AG04450 (cell line): ENCODE measurements at places on chromosomes 6 and 20.
A peak's percentile ranks its signal among the peaks of the same experiment; 100 is the strongest.

DNA sequence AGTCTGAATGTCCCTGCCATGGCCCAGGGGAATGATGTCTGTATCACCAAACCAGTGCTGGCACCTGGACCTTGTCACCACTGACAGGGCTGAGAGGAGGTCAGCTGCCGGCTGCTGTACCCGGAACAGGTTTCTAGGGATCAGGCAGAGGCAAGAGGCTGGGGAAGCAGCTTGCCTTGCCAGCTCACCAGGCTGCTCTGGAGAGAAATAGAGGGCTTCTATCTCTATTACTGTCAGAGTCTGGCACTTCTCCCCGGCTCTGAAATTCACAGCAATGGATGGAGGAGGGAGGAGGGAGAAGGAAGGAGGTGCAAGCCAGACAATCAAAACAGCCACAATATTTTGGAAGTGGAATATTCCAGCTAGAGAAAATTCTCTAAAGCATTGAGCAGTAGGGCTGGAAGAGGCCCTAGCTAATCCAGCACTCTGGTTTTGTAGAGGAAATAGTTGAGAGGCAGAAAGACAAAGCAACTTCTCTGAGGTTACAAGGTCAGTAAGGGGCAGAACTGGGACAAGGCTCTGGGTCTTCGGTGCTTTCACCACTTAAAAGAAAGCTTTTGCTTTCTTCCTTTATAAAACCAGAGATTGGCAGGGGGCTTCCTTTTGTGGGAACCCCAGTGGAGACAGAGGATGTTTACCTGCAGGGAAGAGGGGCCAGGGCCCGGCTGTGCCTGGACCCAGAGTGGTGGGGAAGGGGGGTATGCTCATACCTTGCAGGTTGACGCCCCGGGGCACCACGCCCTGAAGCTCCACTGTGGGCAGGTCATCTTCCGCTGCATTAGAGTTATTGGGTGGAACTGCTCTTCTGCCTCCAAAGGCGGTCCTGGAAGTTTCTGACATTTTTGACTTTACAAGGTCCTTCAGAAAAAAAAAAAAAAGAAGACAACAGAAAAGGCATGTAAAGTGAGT, 2.4 kb downstream of the F13A1 start:
- DNase-seq: no peak

GRCh38 chr6:13351271-13351670, 22.9 kb upstream of the TBC1D7 start:
- DNase-seq: no peak

DNA sequence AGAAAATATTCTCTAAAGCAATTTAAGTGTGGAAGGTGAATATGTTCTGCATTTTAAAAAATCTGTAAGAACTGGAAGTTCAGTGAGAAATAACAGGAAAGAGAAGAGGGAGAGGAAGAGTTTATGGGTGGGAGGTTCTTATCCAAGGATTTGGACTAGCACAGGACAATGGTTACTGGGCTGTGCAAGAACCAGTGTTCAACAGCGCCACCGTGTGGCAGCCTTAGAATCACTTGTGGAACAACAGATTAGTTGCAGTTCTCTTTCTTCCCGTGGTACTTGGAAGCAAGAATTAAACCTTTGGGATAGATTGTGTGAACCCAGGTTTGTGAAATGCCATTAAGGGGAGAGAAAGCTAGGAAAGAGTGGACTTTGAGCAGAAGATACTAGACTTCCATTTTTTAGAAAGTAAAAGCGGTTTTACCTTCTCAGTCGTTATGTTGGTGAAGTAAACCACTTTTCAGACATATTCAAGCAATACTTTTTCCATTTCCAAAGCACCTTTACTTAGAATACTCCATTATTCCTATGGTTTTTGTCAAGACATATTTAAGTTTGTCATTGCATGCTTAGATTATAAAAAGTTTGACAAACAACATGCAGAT, 436.7 kb downstream of the RNF144B start:
- no peak for DNase-seq

- no peak for DNase-seq
Observed at GRCh38 chr6:13005994-13006393, 289.4 kb downstream of the PHACTR1 start.

DNA sequence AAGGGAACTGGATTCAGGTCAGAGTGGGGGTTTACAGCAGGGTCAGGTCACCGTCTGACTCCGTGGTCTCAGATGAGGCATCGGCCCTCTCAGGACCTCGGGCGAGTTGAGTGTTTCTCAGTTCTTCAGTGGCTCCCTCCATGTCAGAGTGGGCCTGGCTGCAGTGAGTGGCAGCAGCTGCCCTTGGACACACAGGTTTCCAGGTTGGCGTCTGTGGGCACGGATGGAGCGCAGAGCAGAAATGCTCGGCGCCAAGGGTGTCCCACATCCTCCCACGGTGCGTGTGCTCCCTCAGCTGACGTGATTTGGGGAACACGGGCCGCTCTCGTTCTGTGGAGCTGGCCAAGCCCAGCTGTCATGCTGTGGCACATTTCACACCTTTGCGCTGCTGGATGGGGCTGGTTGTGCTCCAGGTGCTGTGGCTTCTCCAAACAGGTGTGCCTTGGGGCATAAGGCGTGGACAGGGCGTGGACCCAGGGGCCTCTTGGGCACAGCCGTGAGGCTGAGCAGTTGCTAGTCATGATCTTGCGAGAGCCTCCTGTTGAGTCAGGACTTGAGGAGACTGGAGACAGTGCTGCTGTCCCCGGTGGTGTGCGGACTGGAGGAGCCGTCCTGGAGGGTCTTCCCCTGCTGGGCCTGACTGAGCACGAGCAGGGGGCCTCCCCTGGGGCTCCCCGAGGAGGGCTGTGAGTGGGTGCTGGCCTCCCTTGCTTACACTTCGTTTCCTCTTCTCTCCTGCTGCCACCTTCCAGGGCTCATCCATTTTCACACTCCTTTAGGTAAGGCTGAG, 9.5 kb upstream of the DNAJC5 start:
- no peak for DNase-seq

GRCh38 chr6:55281215-55281614, 46.1 kb upstream of the GFRAL start:
- DNase-seq: no peak

DNA sequence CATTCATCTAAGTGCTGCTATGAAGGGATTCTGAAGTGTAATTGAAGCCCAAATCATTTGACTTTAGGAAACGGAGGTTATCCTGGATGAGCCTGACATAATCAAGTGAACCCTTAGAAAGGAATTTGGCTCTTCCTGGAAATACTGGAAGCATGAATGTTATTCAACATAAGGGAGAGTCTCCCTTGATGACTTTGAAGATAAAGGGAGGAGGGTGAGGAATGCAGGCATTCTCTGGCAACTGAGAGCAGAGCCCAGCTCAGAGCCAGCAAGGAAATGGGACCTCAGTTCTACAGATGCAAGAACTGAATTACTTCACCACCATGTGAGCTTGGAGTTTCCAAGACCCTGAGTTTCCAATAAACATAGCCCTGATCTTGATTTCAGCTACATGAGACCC, 168.2 kb downstream of the DLL1 start:
- DNase-seq: no peak

DNA sequence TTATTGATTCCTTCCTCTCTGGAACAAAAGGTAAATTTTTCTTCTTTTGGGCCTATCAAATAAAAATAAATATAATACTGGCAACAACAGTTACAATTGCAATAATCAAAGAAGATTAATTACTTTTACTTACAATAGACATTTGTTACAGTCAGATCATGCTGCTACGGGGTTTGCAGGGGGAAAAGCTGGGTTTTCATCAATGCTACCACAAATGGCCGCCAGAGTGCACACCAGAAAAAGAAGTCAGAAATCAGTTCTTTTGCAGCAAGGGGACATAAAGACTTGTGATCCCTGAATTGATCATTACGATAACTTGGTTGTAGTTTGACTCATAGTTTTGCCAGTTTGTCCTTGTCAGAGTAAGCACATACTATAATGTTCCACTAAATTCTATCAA, 714.5 kb upstream of the EYS start:
- DNase-seq: no peak

DNA sequence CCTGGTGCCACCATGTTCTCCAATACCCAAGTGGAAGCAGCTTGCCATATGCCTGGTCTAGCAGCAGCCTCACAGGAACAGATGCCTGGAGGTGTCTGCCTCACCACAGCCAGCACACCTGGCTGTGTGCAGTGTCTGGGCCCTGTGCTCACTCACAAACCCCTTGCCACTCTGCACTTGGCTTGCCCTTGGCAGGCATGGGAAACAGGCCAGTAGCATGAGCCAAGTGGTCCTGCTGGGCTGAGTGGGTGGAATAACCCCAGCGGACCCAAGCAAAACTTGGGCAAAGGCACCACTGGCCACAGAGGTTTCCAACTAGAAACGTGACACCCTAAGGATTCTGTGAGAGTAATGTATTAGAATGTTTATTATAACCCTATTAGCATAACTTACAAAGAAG, 600.5 kb upstream of the GJE1 start:
- DNase-seq: no peak

DNA sequence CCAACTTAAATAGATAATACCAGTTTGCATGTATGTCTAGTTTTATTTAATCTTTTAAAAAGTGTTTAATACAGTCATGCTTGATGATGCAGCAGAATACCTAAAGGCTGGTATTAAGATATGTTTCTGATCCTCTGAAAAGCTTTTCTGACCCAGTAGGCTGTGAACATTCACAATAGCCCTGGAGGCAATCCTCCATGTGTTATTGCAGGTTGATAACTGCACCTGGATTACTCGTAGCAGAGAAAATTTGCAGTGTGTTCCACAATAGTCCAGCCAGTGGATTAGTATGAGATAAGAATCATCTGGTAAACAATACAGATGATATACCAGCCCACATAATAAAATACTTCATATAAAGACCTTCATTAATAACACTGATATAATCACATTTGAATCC, 178.9 kb upstream of the RNF217 start:
- DNase-seq: no peak

GRCh38 chr6:48714699-48715098, 603.7 kb upstream of the PTCHD4 start:
- DNase-seq: no peak

DNA sequence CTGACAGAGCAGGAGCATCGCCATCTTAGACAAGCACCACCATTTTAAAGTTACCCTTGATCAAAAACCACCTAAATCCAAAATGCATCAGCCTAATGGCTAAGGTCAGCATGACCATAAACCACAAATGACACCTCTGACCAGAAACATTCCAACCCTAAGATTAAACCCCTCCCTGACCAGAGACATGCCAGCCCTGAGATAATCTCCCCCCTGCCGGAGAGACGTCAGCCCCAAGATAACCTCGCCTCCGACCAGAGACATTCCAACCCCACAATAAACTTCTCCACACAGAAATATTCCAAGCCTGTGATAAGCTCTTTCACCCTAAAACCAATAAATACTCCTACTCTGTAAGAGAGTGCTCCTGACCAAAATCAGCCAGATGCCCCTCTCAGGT, 53.5 kb downstream of the PXDC1 start:
- no peak for DNase-seq

- DNase-seq: no peak
Observed at GRCh38 chr20:33963751-33964150, 30.0 kb upstream of the RALY start.

DNA sequence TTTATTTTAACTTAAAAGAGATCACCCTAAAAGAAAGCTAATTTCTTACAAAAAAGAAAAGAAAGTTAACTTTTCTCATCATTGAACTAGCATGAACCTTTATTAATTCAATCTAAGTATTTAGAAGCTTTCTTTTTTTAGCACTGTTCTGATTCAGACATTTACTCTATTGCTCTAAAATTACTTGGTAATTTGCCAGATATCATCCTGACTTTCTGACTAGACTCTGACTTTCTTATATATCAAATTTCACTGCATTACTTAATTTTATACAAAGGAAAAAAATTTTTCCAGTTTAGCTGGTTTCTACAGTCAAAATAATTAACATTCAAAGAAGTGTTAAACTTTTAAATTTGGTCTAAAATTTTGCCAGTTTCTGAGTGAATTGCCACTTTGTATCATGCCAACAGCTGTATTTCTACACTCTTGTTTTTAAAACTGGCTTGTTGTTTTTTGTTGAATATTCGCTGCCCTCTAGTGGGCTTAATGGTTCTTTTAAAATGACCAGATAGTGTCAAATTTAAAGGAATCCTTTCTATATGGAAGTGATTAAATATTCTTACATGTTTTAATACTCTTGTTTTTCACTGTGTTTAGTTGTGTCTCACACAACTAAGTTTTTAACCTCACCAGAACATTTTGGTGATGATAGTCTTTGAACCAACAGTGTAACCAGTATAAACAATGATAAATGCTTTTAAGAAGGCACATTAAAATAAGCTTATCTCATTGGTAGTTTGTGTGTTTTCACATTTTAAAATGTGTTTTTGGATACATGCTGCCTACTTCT, 102.0 kb downstream of the POPDC3 start:
- peak; percentile 6 for DNase-seq

DNA sequence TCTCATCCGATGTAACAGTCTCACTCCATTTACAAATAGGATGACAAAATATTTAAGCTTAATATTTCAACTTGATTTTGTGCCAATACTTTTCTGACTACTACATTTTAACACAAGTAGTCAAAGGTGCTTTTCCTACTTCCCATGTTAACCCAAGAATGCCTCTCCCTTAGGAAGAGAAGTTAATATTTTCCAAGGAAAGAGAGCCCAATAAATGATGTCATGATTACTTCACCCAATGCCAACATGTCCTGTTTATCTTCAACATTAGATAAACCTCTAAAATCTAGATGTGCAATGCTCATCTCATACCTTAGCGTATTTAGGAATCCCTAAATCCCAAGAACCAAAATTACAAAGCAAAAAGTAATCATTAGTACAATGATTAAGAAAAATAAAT, 156.7 kb upstream of the TENT5A start:
- DNase-seq: no peak

GRCh38 chr20:9918348-9918747, 79.5 kb upstream of the PAK5 start:
- DNase-seq: no peak

DNA sequence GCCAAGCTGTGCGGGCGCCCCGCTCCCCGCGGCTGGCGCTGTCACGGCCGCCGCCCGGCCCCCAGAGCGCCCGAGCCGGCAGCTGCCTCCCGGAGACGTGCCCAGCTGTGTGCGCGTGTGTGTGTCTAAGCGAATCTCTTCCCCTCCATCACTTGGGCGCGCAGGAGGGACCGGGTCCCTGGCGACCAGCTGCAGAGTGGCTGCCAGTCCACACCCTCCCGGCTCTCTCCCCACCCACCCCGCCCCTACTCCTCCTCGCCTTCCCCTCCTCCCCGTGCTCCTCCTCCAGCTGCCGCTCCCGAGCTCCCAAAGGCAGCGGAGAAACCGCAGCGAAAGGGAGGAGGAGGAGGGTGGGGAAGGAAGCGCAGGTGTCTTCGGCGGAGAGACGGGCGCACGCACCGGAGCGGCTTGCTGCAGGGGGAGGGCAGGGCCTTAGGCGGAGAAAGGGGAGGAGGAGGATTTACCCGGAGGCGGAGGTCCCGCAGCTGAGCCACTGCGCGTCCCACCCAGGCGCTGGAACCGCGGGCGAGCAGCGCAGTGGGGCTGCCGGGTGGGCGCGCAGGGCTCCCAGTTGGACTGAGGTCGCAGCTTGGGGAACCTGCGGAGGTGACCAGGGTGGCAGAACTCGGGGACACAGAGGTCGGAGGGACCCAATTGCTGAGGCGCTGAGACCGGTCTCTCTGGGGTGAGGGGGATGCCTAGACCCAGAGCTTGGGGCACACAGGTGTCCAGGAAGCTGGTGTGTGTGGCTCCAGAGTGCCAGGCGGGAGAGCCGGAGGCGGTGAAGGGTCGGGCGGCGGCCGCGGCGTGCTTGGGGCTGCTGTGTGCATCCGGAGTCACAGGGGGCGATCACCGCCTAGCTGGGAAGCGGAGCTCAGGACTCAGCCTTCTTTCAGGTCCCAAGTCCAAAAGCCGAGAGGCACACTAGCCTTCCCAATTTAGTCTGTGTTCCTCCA, at the start of gene HS3ST5:
HS3ST5 (minus strand) TSS at position 198 of the 956 bp plus-strand sequence. CDS start 280,178 bp downstream, outside the sequence.
- DNase-seq: no peak

- no peak for DNase-seq
Observed at GRCh38 chr20:57178582-57179111, 87.8 kb downstream of the BMP7 start.
